ENCODE measurements at places on chromosomes 1 and 21.
A peak's percentile ranks its signal among the peaks of the same experiment; 100 is the strongest.

DNA sequence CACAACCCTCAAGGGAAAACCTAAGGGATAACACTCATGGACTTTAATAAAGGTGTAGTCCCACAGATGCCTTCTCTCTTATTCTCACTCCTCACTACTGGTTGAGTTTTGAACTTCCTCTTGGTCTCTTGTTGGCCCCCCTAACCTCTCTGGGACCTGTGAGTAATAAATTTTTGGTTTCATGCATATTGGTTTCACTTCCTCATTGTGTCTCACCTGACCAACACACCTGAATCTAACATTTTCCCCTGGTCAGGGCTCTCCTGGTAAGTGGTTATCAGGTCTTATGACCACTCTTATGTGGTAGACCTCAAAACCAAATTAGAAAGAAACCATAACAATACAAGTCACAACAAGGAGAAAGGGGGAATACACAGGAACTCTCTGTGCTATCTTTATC, 60.5 kb upstream of the PRMT6 start:
- DNase-seq = no peak

DNA sequence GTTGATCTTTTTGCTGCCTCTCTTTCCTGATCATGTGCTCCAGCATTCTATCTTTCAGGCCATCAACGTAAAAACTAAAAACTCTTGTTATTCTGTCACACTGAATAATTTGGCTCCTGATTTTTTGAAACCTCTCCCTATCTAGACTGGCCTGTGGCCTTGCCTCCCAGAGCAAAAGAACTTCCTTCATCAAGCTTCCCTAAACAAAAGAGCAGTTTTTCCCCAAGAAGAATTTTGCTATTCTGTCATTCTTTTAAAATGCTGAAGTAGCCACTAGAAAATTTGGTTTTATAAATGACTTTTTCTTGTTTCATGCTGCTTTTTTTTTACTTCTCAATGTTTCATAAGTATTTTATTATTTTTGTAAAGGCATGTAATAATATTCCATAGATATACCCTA, 37.1 kb upstream of the CR2 start:
- no peak for DNase-seq

GRCh38 chr21:39616211-39616772, 3.6 kb downstream of the B3GALT5 start:
- DNase-seq = no peak

- DNase-seq = no peak
These were observed 119.0 kb upstream of the USP24 start for GRCh38 chr1:55334160-55334559.

DNA sequence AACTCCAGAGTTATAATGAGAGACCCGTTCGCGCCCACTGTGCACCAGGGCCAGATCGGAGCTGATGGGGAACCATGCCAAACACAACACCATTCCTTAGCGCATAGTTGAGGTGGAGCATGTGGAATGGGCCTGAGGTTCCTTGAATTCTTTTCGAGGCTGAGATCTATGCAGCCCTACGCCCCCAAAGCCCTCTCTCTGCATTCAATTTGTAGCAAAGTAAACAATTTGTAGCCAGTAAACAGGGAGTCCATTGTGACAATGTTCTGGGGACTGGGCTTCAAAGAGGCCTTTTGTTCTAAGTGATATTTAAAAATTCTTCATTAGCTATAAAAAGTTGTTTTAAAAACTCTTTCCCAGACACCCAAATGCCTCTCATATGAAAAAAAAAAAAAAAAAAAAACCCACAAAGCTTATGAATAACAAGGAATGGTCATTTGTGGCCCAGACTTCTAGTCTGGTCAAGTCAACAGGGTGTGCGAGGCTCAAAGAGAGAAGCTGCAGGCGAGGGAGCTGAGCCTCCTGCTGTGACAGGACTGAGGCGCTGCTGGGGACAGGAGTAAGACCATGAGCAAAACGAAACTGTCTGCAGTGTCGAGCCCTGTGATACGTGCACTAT, 30.6 kb upstream of the KCNE2 start:
- no peak for DNase-seq

- peak; percentile 56 for DNase-seq
These were observed 32.4 kb downstream of the KIF1B start for GRCh38 chr1:10242811-10243210.

GRCh38 chr1:162530307-162530987, 31.1 kb upstream of the UAP1 start:
- no peak for DNase-seq

GRCh38 chr21:46160657-46160906, 5.2 kb upstream of the FTCD start:
- DNase-seq = no peak

DNA sequence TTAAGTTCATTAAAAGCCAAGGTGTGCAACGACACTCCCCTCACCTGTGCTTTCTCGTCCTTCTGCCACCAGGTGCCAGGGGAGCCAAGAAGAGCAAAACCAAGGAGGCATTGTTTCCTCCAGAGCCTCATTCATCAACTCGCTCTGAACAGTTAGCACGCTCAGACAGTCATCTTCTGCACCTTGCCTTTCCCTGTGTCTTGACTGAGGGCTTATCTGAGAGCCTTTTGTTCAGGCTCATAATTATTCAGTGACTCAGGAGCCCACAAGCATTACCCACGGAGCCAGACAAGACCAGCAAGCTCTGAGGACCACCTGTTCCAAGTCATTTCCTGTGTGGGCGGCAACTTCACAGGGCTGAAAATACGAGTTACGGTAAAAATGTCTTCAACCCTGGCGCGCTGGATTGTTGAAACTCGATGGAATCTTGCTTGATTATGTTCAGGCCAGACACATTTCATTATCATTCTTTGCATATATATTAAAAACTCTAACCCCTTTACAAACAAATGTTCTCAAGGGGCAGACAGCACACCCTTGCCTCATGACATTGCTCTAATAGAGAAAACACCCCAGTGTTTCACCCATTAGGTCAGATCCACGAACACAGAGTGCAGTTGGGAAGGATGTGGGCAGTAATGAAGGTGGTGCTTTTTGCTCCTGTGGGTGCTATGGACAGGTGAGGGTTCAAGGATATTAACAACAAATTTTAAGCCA, 89.7 kb upstream of the RUNX1 start:
- peak; percentile 23 for DNase-seq

GRCh38 chr1:74729741-74730478, 2.9 kb downstream of the CRYZ start:
- peak; percentile 44 for DNase-seq

- no peak for DNase-seq
These were observed 56.7 kb downstream of the LACTBL1 start for GRCh38 chr1:22915816-22916470.

- DNase-seq = no peak
These were observed 18.5 kb downstream of the TP73 start for GRCh38 chr1:3670823-3671265.

GRCh38 chr1:203536575-203536974, 42.6 kb downstream of the OPTC start:
- no peak for DNase-seq

- no peak for DNase-seq
These were observed 71.2 kb upstream of the RGL1 start for GRCh38 chr1:183733715-183734114.

- no peak for DNase-seq
These were observed 3.5 kb downstream of the IPP start for GRCh38 chr1:45746922-45747321.

- DNase-seq = peak; percentile 73
These were observed 188.0 kb downstream of the RERE start for GRCh38 chr1:8629241-8630091.

DNA sequence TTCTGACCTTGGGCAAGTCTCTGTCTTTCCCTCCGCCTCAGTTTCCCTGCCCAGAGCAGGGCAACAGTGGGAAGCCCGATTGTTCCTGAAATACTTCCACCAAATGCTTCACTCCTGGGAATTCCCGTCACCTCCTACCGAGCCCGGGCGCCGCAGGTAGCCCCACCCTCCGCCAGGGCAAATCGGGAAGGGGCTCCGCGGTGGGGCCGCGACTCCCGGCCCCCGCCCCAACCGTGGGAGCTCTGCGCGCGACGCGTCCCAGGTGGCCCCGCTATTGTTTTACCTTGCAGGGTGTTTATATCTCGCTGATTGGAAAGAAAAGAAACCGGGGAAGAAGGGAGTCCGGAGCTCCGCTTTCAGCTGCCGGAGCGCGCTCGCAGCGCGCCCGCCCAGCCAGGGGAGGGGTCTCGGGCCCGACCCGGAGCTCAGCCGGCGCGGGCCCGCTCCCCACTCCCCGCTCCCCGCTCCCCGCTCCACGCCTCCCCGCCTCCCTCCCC, 407 bp downstream of the IGSF3 start:
- DNase-seq = no peak

DNA sequence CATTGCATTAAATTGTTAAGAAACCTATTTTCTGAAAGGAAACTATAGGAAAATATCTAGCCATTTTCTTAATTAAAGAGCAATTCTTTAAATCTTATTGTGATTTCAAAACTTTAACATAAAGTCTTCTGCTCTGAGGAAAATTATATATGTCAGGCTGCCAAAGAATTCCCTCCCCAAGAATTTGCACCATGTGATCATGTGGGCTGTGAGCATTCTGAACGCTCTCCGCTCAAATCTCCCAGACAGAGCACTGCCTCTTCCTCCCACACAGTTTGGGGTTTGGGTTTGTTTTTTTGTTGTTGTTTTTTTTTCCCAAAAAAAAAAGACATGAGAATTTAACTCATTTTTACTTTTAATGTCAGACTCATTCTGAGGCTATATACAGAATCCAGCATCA, 155.9 kb upstream of the PALMD start:
- DNase-seq = no peak

DNA sequence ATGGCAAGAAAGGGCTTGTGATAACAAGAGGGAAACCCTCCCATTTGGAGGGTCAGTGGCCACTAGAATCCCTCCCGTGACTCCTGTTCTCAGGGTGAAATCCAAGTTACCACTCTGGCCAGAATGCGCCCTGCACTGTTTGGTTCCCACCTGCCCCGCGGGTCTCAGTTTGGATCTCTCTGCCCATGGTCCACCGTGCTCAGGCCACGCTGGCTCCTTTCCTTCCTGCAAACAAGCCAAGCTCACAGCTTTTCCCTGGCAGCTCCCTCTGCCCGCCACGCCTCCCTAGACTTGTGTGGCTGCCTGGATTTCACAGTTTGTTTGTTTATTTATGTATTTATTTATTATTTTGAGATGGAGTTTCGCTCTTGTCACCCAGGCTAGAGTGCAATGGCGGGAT, 179.5 kb upstream of the VAMP3 start:
- DNase-seq = no peak

DNA sequence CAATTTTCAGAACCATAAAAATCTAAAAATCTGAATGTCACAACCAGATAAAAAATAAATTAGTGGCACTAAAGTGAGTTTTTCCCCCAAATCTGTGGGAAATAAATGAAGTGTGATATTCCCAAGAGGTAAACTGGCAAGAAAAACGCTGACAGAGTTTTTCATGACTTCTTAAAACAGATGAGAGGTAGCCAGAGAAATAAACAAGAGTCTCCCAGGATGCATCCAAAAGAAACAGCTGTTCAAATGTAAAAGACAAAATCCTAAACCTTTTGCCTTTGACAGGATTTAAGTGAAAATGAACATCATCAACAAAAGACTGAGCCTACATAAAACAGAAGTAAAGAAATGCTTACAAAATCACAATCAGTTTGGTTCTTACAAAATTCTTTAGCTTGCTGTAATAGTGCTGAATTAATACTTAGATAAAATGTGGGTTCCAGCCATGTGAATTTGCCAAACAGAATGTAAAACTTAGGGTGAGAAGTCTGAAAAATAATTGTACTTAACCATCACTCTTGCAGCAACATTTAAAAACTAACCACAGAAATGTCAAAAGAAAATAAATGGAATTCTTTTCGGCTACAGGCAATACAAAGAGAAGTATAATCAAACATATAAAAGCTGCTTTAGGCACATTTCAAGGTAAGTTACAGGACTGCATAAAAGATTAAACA, 133.6 kb downstream of the EIF4G3 start:
- DNase-seq = no peak

GRCh38 chr1:29368936-29369932, 132.9 kb downstream of the PTPRU start:
- no peak for DNase-seq

DNA sequence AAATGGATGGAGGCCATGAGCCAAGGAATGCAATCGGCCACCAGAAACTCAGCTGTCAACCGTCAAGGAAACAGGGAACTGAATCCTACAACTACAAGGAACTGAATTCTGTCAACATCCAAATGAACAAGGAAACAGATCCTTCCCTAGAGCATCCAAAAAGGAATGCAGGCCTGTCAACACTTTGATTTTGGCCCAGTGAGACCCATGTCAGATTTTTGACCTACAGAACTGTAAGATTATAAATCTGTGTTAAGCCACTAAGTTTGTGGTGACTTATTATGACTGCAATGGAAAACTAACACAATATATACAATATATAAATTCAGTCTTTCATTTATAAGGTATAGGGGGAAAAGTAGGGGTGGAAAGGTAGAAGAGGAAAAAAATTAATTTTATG, 55.3 kb downstream of the SHCBP1L start:
- no peak for DNase-seq

- DNase-seq = no peak
These were observed 51.8 kb downstream of the DOP1B start for GRCh38 chr21:36208326-36209013.

GRCh38 chr21:33840771-33841170, 74.8 kb downstream of the ATP5PO start:
- no peak for DNase-seq

GRCh38 chr1:154414606-154415005, 9.5 kb downstream of the IL6R start:
- DNase-seq = no peak

- no peak for DNase-seq
These were observed 9.8 kb upstream of the CLDN14 start for GRCh38 chr21:36489776-36490165.

- no peak for DNase-seq
These were observed 22.3 kb upstream of the CASQ2 start for GRCh38 chr1:115790846-115791245.

DNA sequence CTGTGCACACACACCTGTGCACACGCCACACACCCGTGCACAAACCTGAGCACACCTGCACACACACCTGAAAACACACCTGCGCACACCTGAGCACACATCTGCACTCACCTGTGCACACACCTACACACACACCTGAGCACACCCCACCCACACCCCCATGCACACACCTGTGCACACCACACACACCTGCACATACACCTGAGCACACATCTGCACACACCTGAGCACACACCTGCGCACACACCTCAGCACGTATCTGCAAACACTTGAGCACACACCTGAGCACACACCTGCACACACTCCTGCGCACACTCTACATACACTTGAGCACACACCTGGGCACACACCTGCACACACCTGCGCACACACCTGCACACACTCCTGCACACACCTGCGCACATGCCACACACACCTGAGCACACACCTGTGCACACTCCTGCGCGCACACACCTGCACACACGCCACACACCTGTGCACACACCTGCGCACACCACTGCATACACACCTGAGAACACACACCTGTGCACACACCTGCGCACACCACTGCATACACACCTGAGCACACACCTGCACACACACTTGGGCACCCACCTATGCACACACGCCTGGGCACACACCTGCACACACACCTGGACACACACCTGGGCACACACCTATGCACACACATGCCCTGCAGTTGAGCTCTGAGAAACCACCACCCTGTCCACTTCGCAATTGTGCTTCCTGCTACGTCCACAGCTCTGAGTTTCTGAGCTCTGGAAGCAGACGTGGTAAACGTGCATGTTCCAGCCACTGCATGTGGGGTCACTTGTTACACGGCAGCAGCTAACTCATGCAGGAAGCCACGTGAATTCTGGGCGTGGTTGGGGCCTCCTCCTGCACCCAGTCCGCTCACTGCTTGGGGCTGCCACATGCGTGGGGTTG, 8.0 kb upstream of the C1orf159 start:
- no peak for DNase-seq

- no peak for DNase-seq
These were observed 150.0 kb downstream of the BACH1 start for GRCh38 chr21:29448766-29449165.

- no peak for DNase-seq
These were observed 35.3 kb downstream of the FCRL5 start for GRCh38 chr1:157517016-157517415.
